Activated T-cell treated with anti-CD3 and anti-CD28 coated beads for 48 hours (primary cell): ENCODE measurements at places on chromosomes 3 and 15.

DNA sequence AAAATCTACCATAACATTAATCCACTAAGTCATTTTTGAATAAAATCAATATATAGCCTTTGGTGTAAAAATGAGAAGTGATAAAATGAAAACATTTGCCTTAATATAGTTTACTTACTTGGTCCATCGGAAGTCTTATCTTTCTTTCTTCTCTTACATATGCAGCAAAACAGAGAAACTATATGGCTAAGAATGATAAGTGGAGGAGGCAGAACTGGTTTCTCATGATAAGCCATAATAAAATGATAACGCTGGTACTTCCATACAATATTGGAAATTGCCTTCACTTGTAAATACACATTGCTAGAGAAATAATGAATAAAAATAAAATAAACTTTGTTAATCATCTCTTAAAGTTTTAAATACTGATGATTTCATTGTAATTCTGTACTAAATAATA, 47.8 kb upstream of the USP50 start:
- DNase-seq = no peak

DNA sequence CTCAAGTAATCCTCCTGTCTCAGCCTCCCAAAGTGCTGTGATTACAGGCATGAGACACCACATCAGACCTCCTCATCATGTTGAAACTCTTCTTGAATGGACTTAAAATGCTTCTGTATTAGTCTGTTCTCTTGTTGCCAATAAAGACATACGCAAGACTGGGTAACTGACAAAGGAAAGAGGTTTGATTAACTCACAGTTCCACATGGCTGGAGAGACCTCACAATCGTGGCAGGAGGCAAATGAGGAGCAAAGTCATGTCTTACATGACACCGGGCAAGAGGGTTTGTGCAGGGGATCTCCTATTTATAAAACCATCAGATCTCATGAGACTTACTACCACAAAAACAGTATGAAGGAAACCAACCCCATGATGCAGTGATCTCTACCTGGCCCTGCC, 113.5 kb downstream of the CNTN4 start:
- no peak for DNase-seq

GRCh38 chr15:70566047-70566835, 197.1 kb downstream of the UACA start:
- DNase-seq = no peak

GRCh38 chr3:55313666-55314065, 173.4 kb downstream of the WNT5A start:
- no peak for DNase-seq

DNA sequence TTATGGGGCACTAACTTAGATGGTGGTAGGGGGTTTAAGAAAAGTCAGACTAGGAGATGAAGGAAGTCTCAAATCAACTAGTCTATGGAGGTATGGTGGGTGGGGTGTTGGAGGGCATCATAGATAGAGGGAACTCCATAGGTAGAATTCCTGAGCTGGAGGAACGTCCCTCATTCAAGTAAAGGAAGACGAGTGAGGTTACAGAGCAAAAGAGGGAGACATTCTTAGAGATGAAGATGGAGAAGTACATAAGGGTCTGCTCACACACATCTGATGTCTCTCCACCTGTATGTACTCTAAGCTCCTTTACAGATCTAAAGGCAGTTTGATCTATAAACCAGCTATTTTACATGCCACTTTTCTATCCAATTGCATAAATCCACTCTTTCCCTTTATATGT, 1.4 kb downstream of the PLSCR1 start:
- DNase-seq = no peak

GRCh38 chr15:58555162-58556027, 123.6 kb downstream of the LIPC start:
- no peak for DNase-seq

GRCh38 chr3:57545636-57546268, 1.6 kb upstream of the DNAH12 start:
- DNase-seq = no peak

- no peak for DNase-seq
Measured at GRCh38 chr15:78937132-78937739, 7.6 kb downstream of the CTSH start.

GRCh38 chr3:70531838-70532489, 219.5 kb upstream of the MDFIC2 start:
- DNase-seq = no peak

GRCh38 chr3:153066983-153067382, 95.0 kb upstream of the RAP2B start:
- no peak for DNase-seq

GRCh38 chr3:159637883-159638542, 350.6 kb upstream of the IL12A start:
- no peak for DNase-seq

GRCh38 chr15:41476416-41477048, 17.1 kb upstream of the ITPKA start:
- DNase-seq = no peak

DNA sequence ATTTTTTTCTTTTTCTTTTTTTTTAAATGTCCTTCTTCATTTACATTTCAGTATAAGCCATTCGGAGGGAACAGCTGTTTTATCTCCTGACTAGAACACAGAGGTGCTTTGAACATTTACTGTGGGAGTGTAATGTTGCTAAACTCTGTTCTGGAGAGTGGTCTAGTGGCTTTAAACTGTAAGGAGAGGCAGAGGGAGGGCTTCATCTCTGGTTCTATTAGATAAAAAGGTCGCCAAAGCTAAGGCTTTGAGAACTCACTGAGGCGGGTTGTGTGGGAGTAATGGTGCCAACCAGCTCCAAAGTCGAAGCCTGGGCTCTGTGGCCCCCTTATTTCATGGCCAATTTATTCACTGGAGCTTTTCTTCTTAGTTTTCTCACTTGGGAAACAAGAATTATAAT, 133.2 kb downstream of the ANXA2 start:
- DNase-seq = no peak

- no peak for DNase-seq
Measured at GRCh38 chr15:71250936-71251583, 135.8 kb downstream of the THSD4 start.
